ENCODE measurements at places on chromosomes 4 and X.

DNA sequence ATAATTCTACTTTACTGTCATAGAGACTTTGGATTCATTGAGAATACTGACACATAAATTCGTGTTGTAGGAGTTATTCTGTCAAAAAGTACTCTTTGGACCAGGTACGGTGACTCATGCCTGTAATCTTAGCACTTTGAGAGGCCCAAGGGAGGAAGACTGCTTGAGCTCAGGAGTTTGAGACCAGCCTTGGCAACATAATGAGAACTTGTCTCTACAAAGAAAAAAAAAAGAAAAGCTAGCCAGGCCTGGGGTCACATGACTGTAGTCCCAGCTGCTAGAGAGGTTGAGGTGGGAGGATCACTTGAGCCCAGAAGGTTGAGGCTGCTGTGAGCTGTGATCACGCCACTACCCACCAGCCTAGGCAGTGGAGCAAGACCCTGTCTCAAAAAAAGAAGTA lies 54.9 kb downstream of the WDR19 start:
- DNase-seq = no peak

GRCh38 chr4:100042235-100042634 lies 92.2 kb upstream of the H2AZ1 start:
- DNase-seq = no peak

DNA sequence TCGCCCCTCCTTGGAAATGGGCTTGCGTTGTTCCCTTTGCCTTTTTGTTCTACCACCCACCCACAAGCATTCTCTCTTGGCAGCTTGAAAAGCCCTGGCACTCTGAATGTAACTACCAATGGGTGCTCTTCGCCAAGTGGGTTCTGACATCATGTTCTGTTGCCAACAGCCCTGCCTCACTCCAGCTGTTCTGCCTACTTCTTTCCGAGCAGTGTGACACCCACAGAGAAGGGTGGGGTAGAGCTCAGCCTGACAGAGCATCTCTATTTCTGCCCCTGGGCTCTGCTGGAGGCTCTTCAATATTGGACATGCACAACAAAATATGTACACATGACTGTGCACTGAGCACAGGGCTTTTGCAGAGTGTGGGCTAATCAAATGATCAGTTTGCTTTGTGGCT lies 15.6 kb upstream of the EXOSC9 start:
- no peak for DNase-seq

- DNase-seq = no peak
Observed at GRCh38 chrX:437661-438390, 51.1 kb upstream of the PPP2R3B start.

DNA sequence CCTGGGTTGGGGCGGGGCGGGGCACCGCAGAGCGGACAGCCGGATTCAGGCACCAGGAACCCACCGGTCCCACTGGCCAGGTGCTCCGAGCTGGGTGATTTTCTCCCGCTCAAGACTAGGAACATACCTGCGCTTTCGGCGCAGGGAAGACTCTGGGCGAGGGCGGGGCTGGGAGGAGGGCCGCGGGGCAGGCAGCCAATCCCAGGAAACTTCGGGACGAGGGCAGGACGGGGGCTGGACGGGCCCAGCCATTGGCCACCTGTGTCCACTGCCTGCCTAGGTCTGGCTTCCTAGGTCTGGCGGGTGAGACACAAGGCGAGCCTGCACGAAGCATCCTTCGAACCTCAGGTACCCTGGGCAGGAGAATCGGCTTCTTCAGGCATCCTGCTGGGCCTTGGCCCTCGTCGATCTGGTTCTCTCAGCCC lies 274 bp upstream of the ERVMER34-1 start:
- DNase-seq = no peak

- DNase-seq = no peak
Observed at GRCh38 chr4:69750346-69750745, 10.1 kb downstream of the SULT1B1 start.

- no peak for DNase-seq
Observed at GRCh38 chr4:169362607-169363006, 91.9 kb upstream of the SH3RF1 start.

DNA sequence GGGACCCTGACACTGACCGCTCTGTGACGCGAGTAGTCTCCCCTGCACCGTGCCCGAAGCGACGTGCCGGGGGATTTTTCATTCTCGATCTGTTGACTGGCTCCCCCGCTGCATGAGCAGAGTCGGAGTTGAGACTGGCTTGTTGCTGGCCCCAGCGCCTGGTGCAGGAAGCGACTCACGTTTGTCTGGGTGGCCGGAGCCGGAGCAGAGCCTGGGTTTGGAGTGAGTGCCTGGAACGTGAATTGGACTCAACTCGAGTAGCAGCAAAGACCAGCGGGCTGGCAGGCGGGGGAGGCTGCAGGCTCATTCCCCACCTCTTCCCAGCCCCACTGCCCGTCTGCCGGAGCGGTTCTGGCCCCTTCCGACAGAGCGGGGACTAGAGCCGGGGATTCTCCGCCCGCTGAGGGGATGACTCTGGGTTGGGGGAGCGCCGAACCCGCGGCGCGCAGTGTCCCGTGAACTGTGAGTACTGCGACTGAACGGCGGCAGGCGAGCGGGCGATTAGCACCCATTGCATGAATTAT lies 554 bp downstream of the PCDH7 start:
- no peak for DNase-seq

DNA sequence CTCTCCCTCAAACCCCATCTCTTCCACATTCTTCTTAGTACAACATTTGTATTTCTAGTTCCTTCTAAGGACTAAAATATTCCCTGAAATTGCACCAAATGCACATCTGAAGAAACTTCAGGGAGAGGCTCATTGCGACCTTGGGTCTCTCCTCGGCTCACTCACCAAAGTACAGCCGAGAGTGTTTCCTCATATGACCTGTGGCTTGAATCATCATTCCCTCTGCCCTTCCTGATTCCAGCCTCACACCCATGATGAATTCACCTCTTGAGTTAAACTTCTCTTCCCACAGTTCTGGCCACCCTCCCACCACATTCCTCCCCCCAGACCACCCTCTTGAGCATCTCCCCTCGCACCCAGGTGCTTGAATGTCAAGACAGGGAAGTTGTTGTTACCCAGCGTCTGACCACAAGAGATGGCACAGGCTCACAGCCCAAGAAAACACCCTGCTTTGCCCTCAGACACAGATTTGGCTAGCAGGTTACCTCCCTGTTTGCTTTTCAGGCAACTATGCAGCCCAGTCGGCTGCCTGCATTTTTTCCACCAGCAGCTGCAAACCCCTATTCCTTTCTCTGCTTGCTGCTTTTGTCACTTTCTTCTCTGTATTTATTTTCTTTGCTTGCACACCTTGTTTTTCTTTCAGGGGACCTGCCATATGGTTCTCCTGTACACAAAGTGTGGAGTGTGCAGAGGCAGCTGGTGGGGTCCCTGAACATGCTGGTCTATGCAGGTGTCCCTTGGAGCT lies 214.8 kb downstream of the SPATA18 start:
- no peak for DNase-seq

DNA sequence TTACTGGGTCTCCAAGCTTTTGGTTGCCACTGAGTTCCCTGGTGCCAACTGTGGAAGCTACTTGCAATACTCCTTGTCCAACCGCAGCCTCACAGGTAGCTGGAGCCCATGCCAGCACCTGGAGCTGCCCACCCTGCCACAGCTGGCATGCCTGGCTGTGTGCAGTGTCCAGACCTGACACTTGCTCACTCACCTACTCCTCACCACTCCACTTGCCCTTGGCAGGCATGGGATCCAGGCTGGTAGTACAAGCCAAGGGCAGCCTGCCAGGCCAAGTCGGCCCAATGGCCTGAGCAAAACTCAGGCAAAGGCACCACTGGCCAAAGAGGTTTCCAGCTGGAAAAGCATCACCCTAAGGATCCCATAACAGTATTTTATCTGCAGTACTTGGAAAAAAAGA lies 246.3 kb downstream of the PDGFC start:
- DNase-seq = no peak

Data from NCI-H1436 treated with DMSO at 0.1 percent for 48 hours (cell line).